CD4-positive, alpha-beta T cell (primary cell): ENCODE measurements at places on chromosomes 13 and 19. TPM values are rescaled to one million over a fixed set of nuclear protein-coding genes. Genes with fewer than 3 reads are reported as not detected.

GRCh38 chr13:76017861-76018556, 381.9 kb downstream of the LMO7 start:
- H3K4me1 ChIP-seq = no peaks in the 10 kb centered on the region
- H3K4me3 ChIP-seq = no peak overlapping the region
- H3K27me3 ChIP-seq = no peaks in the 10 kb centered on the region
- no peak overlapping the region for H3K27ac ChIP-seq

Gene ADGRE3
- not detected for total RNA-seq

- no peak for DNase-seq
- no peak overlapping the region for H3K4me3 ChIP-seq
- peaks cover 52% of the 10 kb centered on the region for H3K36me3 ChIP-seq
- no peak overlapping the region for H3K27ac ChIP-seq
- peaks cover 53% of the 10 kb centered on the region for H3K4me1 ChIP-seq
Measured at GRCh38 chr19:47096721-47097120, 16.9 kb downstream of the ZC3H4 start.

DNA sequence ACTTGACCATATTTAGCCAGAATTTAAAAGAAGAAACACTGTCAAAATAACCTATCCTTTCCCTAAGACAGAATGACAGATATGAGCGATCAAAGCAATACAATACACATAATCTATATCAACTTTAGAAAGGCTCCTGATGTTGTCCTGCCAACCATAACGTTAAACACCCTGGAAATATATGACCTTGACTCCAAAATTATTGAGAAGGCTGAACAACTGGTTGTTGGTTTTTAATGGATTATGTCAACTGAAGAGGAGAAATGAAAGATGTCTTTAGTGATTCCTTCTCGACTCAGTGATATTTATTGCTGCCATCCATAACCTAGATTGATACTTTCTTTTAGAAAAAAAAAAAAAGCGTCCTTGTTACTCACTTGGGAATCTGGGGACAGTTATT, 957.2 kb downstream of the SLITRK1 start:
- no peak for DNase-seq
- H3K4me1 ChIP-seq = no peaks in the 10 kb centered on the region
- H3K27me3 ChIP-seq = no peaks in the 10 kb centered on the region
- H3K36me3 ChIP-seq = no peaks in the 10 kb centered on the region
- no peak overlapping the region for H3K4me3 ChIP-seq
